HFFc6 (cell line): ENCODE measurements at places on chromosomes 3 and 15. TPM values are rescaled to one million over a fixed set of nuclear protein-coding genes. Genes with fewer than 3 reads are reported as not detected.

GRCh38 chr15:86659724-86660411, 580.2 kb downstream of the AGBL1 start:
- no peak overlapping the region for H3K27ac ChIP-seq
- H3K4me3 ChIP-seq = no peak overlapping the region
- 0 out of 2 replicates have a peak, but pooled peaks cover 9% of the 10 kb centered on the region for H3K36me3 ChIP-seq
- no peaks in the 10 kb centered on the region for H3K4me1 ChIP-seq

- H3K4me3 ChIP-seq = no peak overlapping the region
- no peak overlapping the region; the same call in 1 of the 2 replicates for H3K27ac ChIP-seq
- no peaks in the 10 kb centered on the region for H3K36me3 ChIP-seq
- DNase-seq = peak; percentile 53
- H3K27me3 ChIP-seq = peaks cover 2% of the 10 kb centered on the region; the same call in 1 of the 2 replicates
- peaks cover 41% of the 10 kb centered on the region for H3K4me1 ChIP-seq
These were observed 12.2 kb upstream of the POLR2M start for GRCh38 chr15:57694279-57694678.

GRCh38 chr3:187987187-187987586, 166.8 kb upstream of the LPP start:
- H3K4me1 ChIP-seq = peaks cover 51% of the 10 kb centered on the region
- H3K27ac ChIP-seq = peak overlapping the region; percentile 88
- H3K4me3 ChIP-seq = peak overlapping the region; percentile 2; the same call in 1 of the 2 replicates
- H3K27me3 ChIP-seq = no peaks in the 10 kb centered on the region
- H3K36me3 ChIP-seq = peaks cover 5% of the 10 kb centered on the region; the same call in 1 of the 2 replicates
- DNase-seq = no peak

DNA sequence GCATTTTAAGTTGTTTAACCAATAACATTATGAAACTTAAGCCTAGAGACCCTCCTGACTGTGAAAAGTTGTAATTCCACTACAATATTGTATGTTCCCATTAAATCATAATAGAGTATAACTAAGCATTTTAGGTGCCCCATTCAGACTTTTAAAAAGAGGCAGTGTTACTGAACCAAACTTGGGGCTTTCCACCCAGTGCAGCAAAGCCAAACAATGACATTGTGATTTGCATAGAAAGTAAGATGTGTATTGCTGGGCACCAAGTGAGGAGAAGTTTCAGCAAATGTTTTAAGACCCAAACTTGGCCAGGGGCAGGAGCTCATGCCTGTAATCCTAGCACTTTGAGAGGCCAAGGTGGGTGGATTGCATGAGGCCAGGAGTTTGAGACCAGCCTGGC, 706.2 kb downstream of the GRM7 start:
- H3K4me3 ChIP-seq = no peak overlapping the region
- H3K27me3 ChIP-seq = no peaks in the 10 kb centered on the region; the same call in 1 of the 2 replicates
- H3K4me1 ChIP-seq = no peaks in the 10 kb centered on the region
- no peak for DNase-seq
- peaks cover 17% of the 10 kb centered on the region for H3K36me3 ChIP-seq
- H3K27ac ChIP-seq = no peak overlapping the region

DNA sequence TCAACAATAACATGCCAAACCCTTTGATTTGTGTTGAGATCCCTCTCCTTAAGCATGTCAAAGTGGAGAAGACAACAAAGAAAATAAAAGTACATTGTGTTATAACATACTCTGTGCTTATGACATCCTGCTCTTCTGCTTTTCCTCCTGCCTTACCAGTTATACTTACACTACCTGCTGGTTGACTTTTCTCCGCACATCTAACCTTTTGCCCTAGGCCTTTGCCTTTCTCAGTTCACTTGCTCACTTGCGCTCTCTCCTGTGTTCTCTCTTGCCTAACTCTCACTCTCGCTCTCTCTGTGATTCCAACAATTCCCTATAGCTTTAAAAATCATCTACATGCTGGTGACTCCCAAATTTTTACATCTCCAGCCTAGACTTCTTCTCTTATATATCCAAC, 5.7 kb downstream of the DNAH12 start:
- H3K36me3 ChIP-seq = no peaks in the 10 kb centered on the region
- H3K27ac ChIP-seq = no peak overlapping the region
- no peak for DNase-seq
- H3K4me3 ChIP-seq = no peak overlapping the region
- no peaks in the 10 kb centered on the region for H3K4me1 ChIP-seq

DNA sequence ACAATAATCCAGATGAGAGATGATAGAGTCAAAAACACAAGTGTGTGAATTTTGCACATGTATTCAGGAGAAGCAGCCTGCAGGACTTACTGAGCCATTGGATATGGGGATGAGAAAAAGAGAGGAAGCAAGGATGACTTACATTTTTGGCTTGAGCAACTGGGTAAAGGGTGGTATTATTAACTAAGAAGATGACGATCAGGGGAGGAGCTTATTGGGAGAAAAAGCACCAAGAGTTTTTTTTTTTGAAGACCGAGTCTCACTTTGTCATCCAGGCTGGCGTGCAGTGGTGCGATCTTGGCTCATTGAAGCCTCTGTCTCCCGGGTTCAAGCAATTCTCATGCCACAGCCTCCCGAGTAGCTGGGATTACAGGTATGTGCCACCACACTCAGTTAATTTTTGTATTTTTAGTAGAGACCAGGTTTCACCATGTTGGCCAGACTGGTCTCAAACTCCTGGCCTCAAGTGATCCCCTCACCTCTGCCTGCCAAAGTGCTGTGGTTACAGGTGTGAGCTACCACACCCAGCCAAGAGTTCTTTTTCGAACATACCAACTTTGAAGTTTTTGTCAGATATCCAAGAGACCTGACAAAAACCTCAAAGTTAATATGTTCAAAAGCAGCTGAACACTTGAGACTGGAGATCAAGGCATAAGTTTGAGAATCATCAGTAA, 14.8 kb upstream of the SH3BP5 start:
- H3K4me3 ChIP-seq = no peak overlapping the region
- DNase-seq = no peak
- H3K4me1 ChIP-seq = no peaks in the 10 kb centered on the region
- H3K27me3 ChIP-seq = peaks cover 21% of the 10 kb centered on the region

GRCh38 chr3:38260474-38260873, 5.1 kb upstream of the SLC22A13 start:
- H3K4me1 ChIP-seq = peaks cover 28% of the 10 kb centered on the region
- peaks cover 37% of the 10 kb centered on the region for H3K36me3 ChIP-seq
- no peak overlapping the region for H3K27ac ChIP-seq
- no peak for DNase-seq
- H3K4me3 ChIP-seq = no peak overlapping the region; the same call in 1 of the 2 replicates

- peaks cover 9% of the 10 kb centered on the region for H3K27me3 ChIP-seq
- no peak overlapping the region for H3K27ac ChIP-seq
- H3K4me3 ChIP-seq = no peak overlapping the region
- no peaks in the 10 kb centered on the region for H3K36me3 ChIP-seq
These were observed 46.3 kb downstream of the POLR2M start for GRCh38 chr15:57752840-57753239.

DNA sequence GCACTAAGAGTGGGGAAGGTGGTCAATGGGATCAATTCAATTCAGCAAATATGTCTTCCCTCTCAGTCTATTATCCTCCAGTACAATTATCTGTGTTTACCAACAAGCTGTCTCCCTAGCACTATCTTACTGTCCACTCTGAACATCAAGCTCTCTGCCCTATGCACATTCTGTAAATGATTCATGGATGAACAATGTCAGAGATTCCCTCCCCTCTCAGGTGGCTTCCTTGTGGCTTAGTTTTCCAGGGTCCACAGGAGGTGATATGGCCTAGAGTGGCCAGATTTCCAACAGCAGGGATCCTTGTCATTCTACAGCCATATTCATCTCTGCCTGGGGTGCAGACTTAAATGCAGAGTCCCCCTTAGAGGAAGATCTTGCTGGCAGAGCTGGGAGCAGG, 225.1 kb downstream of the UACA start:
- H3K4me3 ChIP-seq = no peak overlapping the region
- H3K27ac ChIP-seq = no peak overlapping the region
- DNase-seq = no peak
- no peaks in the 10 kb centered on the region for H3K36me3 ChIP-seq
- peaks cover 33% of the 10 kb centered on the region for H3K4me1 ChIP-seq

DNA sequence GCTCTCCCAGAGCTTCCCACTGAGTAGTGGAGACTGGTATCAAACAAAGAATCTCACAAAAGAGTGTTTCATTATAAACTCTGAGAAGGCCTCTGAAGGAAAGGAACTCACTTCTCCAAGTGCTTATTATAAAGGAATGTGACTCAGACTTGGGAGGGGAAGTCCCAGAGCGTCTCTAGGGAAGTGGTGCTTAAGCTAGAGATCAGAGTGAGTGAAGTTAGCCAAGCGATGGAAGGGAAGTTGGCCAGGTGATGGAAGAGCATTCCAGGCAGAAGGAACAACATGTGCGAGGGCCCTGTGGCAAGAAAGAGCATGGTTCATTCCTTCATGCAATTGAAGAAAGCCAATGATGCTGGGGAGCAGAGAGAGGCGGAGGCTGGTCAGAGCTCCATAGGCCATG, 2.3 kb downstream of the XYLB start:
- H3K27me3 ChIP-seq = peaks cover 3% of the 10 kb centered on the region; the same call in 1 of the 2 replicates
- peaks cover 18% of the 10 kb centered on the region for H3K36me3 ChIP-seq
- peak; percentile 64 for DNase-seq
- H3K4me3 ChIP-seq = no peak overlapping the region

DNA sequence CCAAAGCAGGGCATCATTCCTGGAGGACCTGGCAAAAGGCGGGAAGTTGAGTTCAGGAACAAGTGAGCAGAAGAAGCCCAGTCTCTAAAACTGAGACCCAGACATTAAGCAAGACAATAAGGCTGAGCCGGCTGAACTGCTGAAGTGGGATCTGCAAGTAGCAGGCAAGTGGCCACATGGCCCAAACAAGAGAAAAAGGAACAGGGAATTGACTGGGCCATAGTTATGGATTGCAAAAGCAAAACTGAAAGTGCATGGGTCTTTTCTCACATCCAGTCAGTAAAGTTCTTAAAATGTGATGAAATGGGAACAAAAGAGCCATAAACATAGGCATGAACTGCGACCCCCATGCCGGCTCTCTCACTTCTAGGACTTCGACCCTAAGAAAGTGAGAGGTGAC, 101.2 kb downstream of the SCN11A start:
- H3K27me3 ChIP-seq = peaks cover 11% of the 10 kb centered on the region
- H3K27ac ChIP-seq = no peak overlapping the region
- DNase-seq = no peak
- H3K4me3 ChIP-seq = no peak overlapping the region
- no peaks in the 10 kb centered on the region for H3K36me3 ChIP-seq

- H3K4me1 ChIP-seq = peaks cover 34% of the 10 kb centered on the region
- DNase-seq = no peak
- no peak overlapping the region; the same call in 1 of the 2 replicates for H3K27ac ChIP-seq
- peak overlapping the region; percentile 96 for H3K4me3 ChIP-seq
- no peaks in the 10 kb centered on the region for H3K36me3 ChIP-seq
- H3K27me3 ChIP-seq = no peaks in the 10 kb centered on the region
These were observed 189.5 kb downstream of the NLGN1 start for GRCh38 chr3:173587055-173587454.

- DNase-seq = no peak
- no peak overlapping the region for H3K27ac ChIP-seq
- no peaks in the 10 kb centered on the region for H3K36me3 ChIP-seq
These were observed 7.6 kb downstream of the KLHL40 start for GRCh38 chr3:42692667-42693529.

- H3K4me3 ChIP-seq = peak overlapping the region; percentile 59
- H3K27ac ChIP-seq = peak overlapping the region; percentile 94
- H3K36me3 ChIP-seq = no peaks in the 10 kb centered on the region; the same call in 1 of the 2 replicates
- H3K27me3 ChIP-seq = no peaks in the 10 kb centered on the region
These were observed 98.9 kb downstream of the EOMES start for GRCh38 chr3:27623085-27623753.

DNA sequence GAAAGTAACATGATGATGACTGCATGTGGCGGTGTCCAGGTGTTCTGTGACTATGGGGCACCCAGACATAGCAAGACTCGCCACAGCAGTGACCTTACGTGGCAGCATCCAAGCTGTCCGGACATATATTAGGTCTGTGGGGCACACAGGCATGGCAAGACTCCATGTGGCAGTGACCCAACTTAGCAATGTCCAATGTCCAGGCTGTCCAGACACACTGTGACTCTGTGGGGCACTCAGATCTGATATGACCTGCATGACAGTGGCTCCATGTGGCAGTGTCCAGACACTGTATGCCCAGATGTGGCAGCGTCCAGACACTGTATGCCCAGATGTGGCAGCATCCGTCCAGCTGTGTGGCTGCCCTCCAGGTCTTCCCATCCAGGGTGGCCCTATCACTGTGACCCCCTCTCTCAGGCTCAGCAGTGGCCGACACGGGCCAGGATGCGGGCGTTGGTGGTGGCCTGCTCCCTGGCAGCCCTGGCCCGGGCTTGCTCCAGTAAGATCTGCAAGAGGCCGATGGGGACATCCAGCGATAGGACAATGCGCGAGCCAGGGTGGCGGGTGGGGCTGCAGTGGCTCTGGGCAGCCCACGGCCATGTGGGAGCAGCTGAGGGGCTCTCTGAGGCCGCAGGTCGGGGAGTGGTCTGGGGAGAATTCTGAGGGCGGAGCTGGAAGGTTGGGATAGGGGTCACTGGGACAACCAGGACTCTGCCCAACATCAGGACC, 1.1 kb downstream of the UCN2 start:
- H3K36me3 ChIP-seq = peaks cover 16% of the 10 kb centered on the region
- peaks cover 13% of the 10 kb centered on the region for H3K27me3 ChIP-seq
- peak overlapping the region; percentile 97 for H3K27ac ChIP-seq

- DNase-seq = no peak
- H3K4me3 ChIP-seq = no peak overlapping the region
- peaks cover 15% of the 10 kb centered on the region for H3K4me1 ChIP-seq
- H3K27me3 ChIP-seq = no peaks in the 10 kb centered on the region
- peaks cover 52% of the 10 kb centered on the region for H3K36me3 ChIP-seq
- no peak overlapping the region for H3K27ac ChIP-seq
These were observed 53.6 kb downstream of the SETD5 start for GRCh38 chr3:9450991-9451390.

- DNase-seq = peak; percentile 47
- H3K4me3 ChIP-seq = no peak overlapping the region
- H3K27ac ChIP-seq = no peak overlapping the region
- peaks cover 31% of the 10 kb centered on the region for H3K27me3 ChIP-seq
- no peaks in the 10 kb centered on the region for H3K36me3 ChIP-seq
These were observed 70.7 kb downstream of the ANXA2 start for GRCh38 chr15:60326824-60327654.

DNA sequence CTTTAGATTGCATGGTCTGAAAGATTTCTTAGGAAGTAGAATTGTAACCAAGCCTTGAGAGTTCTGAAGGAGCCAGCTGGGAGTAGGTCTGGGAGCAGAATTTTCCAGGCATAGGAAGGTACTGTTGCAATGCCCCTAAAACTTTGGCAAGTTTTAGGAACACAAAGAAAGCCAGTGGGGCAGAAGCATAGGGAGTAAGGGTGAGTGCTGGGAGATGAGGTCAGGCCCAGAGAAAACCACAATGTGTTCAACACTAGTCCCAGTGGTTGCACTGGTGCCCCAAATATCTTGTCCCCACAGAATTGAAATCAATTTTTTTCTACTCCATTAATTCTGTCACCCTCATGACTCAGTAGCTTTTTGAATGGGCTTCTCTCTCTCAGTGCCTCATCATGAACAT, 120.7 kb upstream of the GALNT15 start:
- peaks cover 74% of the 10 kb centered on the region for H3K4me1 ChIP-seq
- H3K27me3 ChIP-seq = no peaks in the 10 kb centered on the region; the same call in 1 of the 2 replicates
- no peak for DNase-seq
- H3K36me3 ChIP-seq = no peaks in the 10 kb centered on the region

TRIM42 gene
- total RNA-seq = not detected in 3 replicates

PLA2G4E gene
- not detected in 2 replicates for total RNA-seq

HIGD2B gene
- not detected in 3 replicates for total RNA-seq

GABRG3 gene
- total RNA-seq = not detected in 3 replicates

ARMC8 gene
- 26.8 to 37.8 TPM (median 36.9 TPM) in 3 replicates for total RNA-seq

EBLN2 gene
- 1.3 to 1.9 TPM (median 1.7 TPM) in 3 replicates for total RNA-seq

OR5K4 gene
- total RNA-seq = not detected in 3 replicates

RBPMS2 gene
- 0.12 to 0.13 TPM in 2 of 3 replicates, not detected in the other for total RNA-seq

ACTC1 gene
- total RNA-seq = 4.6 to 28.5 TPM (median 9.6 TPM) in 3 replicates

PXK gene
- 15.2 to 21.6 TPM (median 16.3 TPM) in 3 replicates for total RNA-seq

ADAMTS7 gene
- total RNA-seq = 0.26 to 0.64 TPM (median 0.39 TPM) in 3 replicates

DPPA2 gene
- not detected in 3 replicates for total RNA-seq

CD86 gene
- not detected in 3 replicates for total RNA-seq

CX3CR1 gene
- total RNA-seq = not detected in 3 replicates

WWTR1 gene
- 44.7 and 45.6 TPM in 2 replicates for total RNA-seq

LTF gene
- total RNA-seq = 0.40 and 0.44 TPM in 2 replicates

CNTN4 gene
- not detected in 3 replicates for total RNA-seq
